ENCODE measurements at places on chromosomes 16 and 17.

- DNase-seq: no peak
Observed at GRCh38 chr16:56199164-56199563, 7.9 kb downstream of the GNAO1 start.

GRCh38 chr16:89011909-89012621 lies 35.1 kb upstream of the CBFA2T3 start:
- no peak for DNase-seq

GRCh38 chr16:1362807-1363206 lies 11.1 kb downstream of the GNPTG start:
- DNase-seq: no peak

- no peak for DNase-seq
Observed at GRCh38 chr16:88377961-88378360, 4.8 kb upstream of the ZNF469 start.

GRCh38 chr17:8104911-8105310 lies 13.4 kb downstream of the ALOXE3 start:
- DNase-seq: no peak

DNA sequence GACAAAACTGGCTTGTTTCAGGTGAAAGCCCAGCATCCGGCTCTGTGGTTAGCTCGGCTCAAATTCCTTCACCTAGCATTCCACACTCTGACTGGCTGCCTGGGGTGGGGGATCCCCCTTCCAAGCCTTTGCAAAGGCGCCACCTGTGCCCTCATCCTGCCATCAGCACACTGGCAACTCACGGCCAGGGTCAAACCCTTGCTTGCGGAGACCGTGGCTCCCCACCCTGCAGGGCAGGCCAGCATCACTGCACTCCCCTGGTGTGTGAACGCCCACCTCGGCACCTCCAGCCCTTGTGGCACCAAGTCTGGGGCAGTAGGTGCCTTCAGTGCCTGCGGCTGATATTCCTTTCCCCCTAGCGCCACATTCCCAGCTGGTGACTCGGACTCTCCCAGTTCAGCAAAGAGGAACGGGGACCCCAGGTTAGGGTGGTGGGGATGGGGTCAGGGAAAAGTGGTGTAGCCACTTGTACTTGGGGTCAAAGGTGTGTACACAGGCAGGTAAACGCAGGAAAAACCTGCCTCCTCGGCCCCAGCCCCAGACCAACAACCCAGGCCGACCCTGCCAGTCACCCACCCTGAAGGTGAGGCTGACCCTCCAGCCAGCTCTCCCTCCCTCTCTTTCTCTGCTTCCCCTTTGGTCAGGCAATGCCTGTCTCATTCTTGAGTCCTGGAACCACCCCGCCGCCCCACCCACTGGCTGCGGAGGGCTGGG lies 1.1 kb downstream of the FLII start:
- DNase-seq: no peak

GRCh38 chr16:59748531-59748930 lies 1014.4 kb upstream of the GOT2 start:
- DNase-seq: no peak

- DNase-seq: peak; percentile 69
Observed at GRCh38 chr16:84176192-84177053, 10.4 kb downstream of the TAF1C start.

Measured in NCI-H2171 (cell line).